CD4-positive, alpha-beta T cell treated with Interleukin-15 for 1 hour (primary cell): ENCODE measurements at places on chromosomes 12 and 14.

- no peak for DNase-seq
Measured at GRCh38 chr12:43097471-43097870, 454.5 kb downstream of the ADAMTS20 start.

- DNase-seq: no peak
Measured at GRCh38 chr12:132066345-132066685, 77.8 kb downstream of the DDX51 start.

DNA sequence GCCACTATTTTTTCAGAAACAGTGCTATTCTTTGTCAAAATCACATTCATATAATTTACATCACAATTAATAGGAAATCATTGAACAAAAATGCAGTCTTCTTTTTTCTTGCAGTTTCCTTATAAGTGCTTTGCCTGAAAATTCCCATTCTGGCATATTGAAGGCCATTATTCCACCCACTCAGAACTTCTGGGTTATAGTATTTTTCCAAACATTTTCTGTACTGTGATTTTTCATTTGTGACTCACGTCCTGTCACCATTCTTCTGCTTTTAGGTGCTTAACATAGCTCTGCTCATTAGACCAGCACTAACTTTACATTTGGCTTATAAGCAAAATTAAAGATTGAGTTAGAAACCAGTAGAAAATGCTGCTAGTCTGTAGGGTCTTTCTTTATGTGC, 241.0 kb upstream of the NPAS3 start:
- no peak for DNase-seq

- no peak for DNase-seq
Measured at GRCh38 chr12:79857675-79858074, 77.2 kb downstream of the PPP1R12A start.

GRCh38 chr14:54116198-54116885, 159.7 kb upstream of the BMP4 start:
- no peak for DNase-seq

DNA sequence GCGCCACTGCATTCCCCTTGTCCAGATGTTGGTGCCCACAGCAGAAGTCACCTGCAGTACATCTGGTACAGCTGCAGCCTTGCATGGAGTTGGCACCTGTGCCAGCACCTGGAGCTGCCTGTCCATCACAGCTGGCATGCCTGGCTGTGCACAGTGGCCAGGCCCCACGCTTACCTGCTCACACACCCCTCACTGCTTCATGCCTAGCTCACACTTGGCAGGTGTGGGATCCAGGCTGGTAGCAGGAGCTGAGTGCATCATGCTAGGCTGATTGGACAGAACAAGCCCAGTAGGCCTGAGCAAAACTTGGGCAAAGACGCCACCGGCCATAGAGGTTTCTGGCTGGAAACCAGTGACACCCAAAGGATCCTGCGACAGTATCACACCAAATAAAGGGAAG, 402.8 kb downstream of the FOXG1 start:
- DNase-seq: no peak

DNA sequence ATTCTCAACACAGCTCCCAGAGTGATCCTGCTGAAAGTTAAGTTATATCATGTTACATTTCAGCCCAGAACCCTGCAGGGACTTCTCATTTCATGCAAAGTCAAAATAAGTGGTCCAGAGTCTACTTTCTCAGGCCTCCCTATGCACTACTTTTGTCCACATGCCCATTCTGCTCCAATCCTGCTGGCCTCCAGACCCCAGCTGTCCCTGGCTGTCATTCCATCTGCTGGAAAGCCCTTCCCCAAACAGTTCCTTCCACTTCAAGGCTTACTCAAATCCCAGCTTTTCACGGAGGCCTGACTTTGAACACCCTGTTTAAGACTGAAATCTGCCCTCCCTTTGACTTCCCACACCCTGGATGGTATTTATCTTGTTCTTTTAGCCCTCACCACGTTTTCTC, 109.8 kb upstream of the DNM1L start:
- no peak for DNase-seq

DNA sequence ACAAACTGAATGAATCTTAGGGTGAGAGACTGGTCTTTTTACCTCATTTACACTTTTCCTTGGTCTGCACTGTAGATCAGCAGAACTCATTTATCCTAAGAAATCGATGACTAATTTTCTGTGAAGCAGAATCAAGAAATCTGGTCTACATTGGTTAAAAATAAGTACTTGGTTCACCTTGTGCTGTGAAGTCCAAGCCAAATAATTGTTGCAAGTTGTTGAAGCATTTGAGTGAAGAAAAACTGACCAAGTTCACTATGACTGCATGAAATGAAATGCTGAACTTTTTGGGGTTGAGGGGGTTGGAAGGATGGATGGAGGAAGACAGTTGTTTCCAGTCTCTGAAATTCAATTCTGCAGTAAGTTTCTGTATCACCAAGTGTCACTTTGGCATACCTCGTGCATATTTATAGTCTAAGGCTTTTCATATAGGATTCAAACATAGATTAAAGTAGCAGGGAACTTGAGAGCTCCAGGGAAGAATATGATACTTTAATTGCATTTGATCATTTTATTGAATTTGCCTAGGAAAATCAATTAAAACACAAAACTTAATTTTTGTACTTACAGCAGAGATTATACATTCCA, 75.0 kb downstream of the FAR2 start:
- DNase-seq: no peak

DNA sequence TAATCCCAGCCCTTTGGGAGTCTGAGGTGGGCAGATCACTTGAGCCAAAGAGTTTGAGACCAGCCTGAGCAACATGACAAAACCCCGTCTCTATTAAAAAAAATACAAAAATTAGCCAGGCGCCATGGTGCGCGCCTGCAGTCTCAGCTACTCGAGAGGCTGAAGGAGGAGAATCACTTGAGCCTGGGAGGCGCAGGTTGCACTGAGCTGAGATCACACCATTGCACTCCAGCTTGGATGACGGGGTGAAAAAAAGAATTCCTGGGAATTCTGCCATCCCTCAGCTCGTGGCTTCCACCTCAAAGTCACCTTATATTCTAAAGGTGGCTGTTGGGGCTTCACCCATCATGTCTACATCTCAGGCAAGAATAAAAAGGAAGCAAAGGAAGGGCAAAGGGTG, 12.9 kb downstream of the BCL2L14 start:
- DNase-seq: no peak

DNA sequence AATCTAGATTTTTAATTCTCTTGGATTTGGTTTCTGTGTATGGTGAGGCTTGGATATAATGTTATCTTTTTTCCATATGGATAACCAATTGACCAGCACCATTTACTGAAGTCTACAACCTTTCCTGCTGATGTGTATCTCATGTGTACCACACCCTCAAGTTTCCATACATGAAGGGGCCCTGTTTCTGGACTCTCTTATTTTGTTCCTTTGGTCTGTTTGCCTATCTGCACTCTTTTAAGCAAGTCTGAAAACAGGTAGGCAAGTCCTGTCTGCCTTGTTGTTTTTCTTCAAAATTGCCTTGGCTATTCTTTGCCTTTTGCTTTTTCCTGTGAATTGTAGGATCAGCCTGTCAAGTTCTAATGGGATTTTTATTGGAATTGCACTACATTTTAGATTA, 44.6 kb downstream of the MAX start:
- no peak for DNase-seq

- no peak for DNase-seq
Measured at GRCh38 chr14:53619691-53620231, 336.9 kb downstream of the BMP4 start.

DNA sequence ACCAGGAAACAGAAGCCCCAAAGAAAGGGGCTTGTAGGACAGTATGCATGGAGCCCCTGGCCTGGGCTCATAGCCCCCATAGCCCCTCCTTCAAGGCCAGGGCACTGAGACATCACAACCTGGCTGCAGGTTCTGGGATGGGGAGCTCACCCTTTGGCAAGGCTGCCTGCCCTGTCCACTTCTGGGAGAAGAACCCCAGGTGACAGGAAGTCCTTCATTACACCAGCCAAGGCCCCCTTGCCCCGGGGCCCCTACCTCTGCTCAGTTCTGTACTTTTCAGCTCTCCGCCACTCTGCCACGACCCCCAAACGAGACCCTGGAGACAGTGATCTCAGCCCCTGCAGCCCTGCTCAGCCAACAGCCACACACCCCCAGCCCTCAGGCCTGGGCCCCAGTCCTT, 223.2 kb upstream of the RTL1 start:
- DNase-seq: no peak

DNA sequence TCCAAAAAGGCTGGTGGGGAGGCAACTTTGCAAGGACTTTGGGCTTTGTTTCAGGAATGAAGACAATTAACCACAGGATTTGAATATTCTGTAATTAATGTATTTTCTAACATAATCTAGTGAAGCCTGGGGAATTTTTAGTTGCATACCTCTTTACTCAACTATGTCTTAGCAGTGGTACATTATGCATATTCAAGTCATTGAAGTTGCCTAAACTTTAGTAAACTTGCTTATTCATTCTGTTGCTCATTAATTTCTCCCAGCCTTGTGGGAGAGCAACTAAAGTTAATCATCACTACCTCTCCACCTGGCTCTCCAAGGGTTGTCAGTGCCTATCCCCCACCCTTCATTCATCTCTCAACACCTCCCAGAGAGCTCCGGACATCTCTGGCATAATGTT, 54.2 kb downstream of the IFNG-AS1 start:
- DNase-seq: no peak

- DNase-seq: no peak
Measured at GRCh38 chr14:61076556-61076955, 95.5 kb downstream of the SLC38A6 start.

DNA sequence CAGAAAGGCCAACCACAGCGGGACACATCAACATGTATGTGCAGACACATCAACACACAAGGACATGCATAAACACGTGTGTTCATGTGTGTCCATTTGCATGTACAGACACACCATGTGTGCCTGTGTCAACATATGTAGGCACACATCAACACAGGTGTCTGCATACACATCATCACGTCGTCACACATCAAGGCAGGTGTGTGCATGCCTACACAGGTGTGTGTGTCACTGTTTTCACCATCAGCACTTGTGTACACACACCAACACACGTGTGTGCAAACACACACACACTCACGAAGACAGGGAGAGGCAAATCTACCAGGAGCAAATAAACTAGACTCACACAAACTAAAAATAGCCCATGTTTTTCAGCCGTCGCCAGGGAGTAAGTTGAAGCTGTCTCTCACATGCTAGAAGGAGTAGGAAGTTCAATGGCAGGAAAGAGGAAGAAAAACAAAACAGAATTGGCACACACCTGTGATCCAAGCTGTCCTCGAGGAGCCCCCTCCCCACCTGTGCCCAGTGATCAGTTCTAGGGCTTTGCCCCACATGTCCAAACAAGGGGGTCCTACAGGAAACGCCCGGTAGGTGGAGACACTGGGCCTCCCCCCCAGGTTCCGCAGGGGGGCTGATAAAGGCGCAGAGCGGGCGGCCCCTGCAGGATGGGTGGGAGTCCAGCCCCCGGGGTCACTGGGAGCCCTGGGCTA, 7.4 kb downstream of the SCARB1 start:
- DNase-seq: no peak

- DNase-seq: no peak
Measured at GRCh38 chr14:94548999-94549985, 11.9 kb upstream of the SERPINA4 start.
